ENCODE measurements at places on chromosomes 5 and 9. TPM values are rescaled to one million over a fixed set of nuclear protein-coding genes. Genes with fewer than 3 reads are reported as not detected.

Gene LCN15
- total RNA-seq: not detected

Gene CTXN3
- not detected for total RNA-seq

Gene GRM6
- total RNA-seq: not detected

DNA sequence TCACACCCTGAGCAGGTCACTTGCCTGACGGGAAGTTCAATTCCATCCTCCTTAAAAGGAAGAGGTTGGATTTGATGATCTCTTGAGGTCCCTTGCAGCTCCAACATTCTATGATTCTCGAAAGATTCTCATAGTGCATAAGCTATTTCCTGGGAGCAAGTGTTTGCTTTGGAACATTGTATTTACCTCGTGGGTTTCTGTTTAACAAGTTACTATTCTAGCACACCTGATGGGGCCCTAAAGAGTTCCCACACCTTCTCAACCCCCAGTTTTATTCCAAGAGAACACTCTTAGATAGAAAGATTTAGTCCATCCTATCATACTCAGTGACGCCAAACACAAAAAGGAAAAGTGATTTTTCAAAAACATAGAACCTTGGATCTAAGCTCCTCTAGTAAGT is 23.4 kb downstream of the NR4A3 start:
- DNase-seq: no peak

GRCh38 chr9:35914301-35914807 is 5.1 kb downstream of the SPAAR start:
- DNase-seq: peak; percentile 55

DNA sequence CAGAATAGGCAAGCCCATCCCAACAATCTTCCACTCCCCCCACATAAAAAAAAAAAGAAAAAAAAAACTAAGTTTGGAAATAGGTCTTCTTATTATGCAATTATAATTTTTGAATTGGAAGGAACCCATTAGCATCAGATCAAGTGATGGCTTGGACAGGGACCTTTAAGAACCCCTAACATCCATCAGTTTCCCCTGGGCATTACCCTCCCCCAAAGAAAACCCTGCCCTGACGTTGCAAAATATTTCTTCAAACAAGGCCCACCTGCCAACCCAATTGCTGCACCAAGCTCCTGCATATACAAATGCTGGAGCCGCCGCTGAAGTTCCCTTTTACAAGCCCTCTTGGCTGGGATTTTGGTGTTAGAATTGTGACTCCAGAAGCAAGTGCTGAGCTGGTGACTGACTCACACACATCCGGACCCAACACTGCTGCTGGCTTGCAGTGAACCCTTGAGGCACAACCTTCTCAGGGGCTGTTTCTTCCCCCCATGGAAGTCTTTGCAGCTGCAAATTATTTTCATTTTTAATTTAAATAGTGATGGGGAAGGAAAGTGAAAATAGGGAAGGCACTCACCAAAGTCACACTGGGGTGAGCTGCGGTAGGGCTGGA is 56.1 kb upstream of the AFAP1L1 start:
- peak; percentile 18 for DNase-seq

DNA sequence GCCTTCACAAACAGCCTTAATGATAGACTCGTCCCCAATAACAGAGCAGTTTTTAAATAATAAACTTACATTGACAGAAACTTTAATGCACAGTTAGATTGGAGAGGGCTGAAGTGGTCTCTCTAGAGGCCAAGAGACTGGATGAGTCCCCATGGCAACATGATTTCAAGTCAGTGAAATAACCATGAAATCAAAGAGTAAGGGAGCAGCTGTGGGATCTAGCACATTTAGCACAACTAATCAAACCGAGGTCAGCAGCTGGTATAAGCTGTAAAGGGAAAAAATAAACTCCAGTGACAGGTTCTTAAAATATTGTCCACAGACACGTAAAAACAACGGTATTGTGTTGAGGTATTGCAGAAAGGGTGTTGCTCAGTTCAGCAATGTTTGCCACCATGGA is 916.6 kb downstream of the DNAH5 start:
- DNase-seq: no peak

DNA sequence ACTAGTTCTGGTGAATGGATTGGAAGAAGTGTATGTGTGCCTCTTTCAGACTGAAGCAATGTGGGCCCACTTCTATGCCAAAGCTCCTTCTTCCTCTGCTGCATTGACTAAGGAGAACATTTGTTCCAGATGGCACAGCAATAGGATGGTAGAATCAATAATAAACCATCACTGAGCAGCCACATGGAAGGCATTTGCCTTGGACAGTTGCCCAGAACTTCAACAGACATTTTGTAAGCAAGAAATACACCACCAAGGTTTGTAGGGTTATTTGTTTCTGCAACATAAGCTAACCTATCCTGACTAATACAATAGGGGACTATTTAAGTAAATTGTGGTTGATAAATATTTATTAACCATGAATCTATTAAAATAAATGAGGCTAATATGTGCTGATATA is 37.7 kb upstream of the CSNK1G3 start:
- DNase-seq: no peak

All from thyroid gland (tissue), 4 donors.